Memory B cell (primary cell): ENCODE measurements at places on chromosomes 3 and 15.

DNA sequence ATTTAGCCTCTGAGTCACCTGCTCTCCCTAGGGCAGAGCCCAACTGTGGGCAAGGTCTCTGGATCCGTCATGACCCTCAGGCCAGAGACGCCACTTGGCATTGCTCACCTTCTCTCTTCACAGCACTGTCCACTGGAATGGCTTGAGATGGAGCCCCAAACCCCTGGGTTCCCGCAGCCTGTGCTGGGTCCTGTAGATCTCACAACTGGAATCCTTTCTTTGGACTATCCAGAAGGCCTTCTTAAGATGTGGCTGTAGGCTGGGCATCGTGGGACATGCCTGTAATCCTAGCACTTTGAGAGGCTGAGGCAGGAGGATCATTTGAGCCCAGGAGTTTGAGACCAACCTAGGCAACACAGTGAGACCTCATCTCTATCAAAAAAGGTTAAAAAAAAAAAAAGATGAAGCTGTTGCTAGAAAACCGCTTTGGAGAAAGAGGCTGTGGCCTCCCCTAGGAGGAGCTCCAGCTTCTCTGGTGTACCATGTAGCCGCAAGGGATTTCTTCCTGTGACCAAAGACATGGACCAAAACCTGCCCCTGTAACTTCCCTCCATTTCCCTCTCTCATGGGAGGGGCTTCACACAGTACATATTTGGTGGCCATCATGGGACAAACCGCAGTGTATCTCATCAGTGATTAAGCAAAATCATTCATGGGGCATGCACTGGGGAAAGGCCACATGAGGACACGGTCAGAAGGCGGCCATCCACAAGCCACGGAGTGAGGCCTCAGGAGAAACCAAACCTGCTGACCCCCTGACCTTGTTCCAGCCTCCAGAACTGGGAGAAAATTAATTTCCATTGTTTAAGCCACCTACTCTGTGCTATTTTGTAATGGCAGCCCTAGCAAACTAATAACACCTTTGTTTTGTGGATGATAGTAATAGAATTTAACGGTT is 23.3 kb upstream of the BUB1B start:
- DNase-seq, result no peak

DNA sequence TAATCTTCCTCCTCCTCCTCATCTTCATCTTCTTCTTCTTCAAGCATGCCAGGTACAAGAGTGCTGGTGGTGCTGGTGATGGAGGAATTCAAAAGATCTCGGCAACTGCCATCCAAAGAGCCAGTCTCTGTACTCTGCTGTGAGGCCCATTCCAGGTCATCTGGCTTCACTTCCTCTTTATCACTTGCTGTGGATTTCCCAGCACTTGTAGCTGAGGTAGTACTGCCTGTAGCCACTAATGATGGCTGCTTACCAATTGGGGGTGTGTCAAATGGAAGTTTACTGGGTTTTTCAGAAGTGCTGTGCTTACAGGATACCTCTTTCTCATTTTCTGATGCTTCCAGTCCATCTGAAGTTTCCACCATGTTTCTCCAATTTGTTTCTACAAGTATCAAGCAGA is 28.8 kb upstream of the SHC4 start:
- no peak for DNase-seq

DNA sequence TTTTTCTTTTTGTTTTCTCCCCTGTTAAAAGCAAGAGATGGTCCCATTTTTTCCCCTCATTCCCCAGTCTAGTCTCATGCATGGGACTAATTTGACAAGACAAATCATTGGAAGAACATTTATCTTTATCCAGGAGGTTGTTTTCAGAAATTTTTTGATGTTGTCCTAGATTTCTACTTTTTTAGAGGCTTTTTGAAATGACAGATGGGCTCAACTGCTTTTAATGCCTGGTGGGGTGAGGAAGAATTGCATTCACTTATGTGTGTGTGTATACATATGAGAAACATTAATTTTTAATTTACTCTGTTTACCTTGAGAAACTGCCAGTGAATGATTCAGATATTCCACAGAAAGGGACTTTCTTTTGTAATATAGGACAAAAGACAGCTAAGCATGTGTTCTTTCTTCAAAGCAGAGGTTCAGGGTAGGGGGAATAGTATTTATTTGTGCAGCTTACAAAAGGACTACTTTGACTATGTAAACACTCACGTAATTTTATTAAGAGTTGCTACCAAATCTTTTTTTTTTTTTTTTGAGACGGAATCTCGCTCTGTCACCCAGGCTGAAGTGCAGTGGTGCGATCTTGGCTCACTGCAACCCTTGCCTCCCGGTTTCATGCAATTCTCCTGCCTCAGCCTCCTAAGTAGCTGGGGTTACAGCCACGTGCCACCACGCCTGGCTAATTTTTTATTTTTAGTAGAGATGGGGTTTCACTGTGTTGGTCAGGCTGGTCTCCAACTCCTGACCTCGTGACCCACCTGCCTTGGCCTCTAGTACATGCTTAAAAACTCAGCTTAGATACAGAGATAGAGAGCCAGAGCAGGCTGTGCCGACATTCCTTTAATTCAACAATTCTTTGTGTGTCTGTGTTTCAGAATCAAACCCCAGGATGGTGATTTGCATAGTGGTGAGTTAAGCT is 130.1 kb upstream of the RARB start:
- DNase-seq, result no peak

DNA sequence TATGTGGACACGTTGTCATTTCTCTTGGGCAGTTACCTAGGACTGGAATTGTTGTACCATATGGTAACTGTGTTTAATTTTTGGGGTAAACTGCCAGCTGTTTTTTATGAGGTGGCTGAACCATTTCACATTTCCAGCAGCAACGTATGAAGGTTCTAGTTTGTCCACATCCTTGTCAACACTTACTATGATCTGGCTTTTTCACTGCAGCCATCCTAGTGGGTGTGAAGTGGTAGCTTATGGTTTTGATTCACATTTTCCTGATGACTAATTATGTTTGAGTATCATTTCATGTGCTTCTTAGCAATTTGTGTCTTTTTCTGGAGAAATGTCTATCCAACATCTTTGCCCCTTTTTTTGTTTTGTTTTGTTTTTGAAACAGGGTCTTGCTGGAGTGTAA is 96.2 kb downstream of the VGLL4 start:
- DNase-seq, result no peak

- no peak for DNase-seq
Measured at GRCh38 chr3:126959921-126960603, 22.9 kb upstream of the PLXNA1 start.

DNA sequence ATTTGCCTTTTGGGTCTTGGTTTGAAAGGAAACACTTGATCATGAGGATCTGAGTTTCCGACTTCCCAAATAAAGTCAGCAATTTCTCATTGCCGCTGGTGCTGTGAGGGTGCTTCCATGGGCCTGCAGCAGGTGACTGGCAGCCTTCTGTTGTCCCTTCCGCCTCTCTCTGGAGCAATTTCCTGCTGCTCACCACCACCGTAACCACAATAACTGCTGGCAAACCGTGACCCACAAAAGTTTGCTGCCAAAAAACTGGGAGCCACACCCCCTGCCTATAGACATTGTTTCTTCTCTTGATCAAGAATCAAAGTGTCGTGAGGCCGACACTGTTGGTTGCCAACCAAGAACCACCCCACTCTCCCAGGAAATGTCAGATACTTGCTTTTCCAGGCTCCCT is 164.0 kb downstream of the NR2F2 start:
- no peak for DNase-seq
